ENCODE measurements at places on chromosomes 5 and 9.
A peak's percentile ranks its signal among the peaks of the same experiment; 100 is the strongest.

DNA sequence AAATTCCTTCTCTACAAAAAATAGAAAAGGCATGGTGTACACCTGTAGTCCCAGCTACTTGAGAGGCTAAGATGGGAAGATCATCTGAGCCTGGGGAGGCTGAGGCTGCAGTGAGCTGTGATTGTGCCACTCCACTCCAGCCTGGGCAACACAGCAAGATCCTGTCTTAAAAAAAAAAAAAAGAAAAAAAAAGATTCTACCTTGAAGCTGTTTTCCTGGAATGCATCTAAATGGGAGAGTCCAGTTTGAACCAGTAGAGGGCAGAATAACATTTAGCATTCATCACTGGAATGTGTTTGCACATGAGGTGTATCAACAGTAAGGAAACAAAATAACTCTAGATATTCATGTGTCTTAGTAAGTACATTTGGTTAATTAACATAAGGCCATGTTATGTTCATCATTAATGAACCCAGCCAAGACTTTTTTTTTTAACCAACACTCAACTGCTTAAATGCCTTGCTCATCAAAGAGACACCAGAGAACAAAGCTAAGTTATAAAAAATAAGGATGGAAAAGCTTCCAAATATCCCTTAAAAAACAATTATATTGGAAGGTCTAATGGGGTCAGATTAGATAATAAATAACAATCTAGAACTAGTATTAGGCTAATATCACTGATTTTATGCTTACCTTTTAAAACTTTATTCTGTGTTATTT lies 16.1 kb downstream of the IFNE start:
- DNase-seq = peak; percentile 45

DNA sequence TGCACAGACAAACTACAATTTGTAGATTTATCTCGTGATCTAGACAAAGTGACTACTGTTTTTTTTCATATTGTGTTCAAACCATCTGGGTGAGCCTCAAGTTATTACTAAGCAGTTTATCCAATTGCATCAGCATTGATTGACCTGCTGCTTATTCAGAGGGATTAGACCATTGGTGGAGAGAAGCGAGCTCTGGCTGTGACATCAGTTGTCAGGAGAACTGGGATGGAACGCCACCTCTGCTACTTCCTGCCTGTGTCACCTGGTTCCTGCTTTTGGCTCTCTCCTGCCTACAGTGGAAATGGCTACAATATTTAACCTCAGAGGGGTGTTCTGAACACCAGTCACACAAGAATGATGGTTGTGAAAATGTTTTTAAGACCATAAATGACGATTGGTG lies 12.1 kb downstream of the NR4A3 start:
- DNase-seq = no peak

GRCh38 chr5:119814655-119815054 lies 185.3 kb downstream of the FAM170A start:
- no peak for DNase-seq

- peak; percentile 73 for DNase-seq
Observed at GRCh38 chr5:34053133-34053532, 10.1 kb upstream of the C1QTNF3 start.

GRCh38 chr5:134564396-134564795 lies 38.9 kb downstream of the JADE2 start:
- no peak for DNase-seq

- peak; percentile 58 for DNase-seq
Observed at GRCh38 chr9:77751341-77752091, 103.4 kb upstream of the GNA14 start.

- no peak for DNase-seq
Observed at GRCh38 chr9:89491694-89492093, 6.2 kb downstream of the SEMA4D start.

- no peak for DNase-seq
Observed at GRCh38 chr5:131463656-131464055, 171.4 kb downstream of the RAPGEF6 start.

- DNase-seq = no peak
Observed at GRCh38 chr5:171639966-171640365, 145.7 kb upstream of the SMIM23 start.

- no peak for DNase-seq
Observed at GRCh38 chr9:79687131-79687447, 115.3 kb downstream of the TLE4 start.

DNA sequence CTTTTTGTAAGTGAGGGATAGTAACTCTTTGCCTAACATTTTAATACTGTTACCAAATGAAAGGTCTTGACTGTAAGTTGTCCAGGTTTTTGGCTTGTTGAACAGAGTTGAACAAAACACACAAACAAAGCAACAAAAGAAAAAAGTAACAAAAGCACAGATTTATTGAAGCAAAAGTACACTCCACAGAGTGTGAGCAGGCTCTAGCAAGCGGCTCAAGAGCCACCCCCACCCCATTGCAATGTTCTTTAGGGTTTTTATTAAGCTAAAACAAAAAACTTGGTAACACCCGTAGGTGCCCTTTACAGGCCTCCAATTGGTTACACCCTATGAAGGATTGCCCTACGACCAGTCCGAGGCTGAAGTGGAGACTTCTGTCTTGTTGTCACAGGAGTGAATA lies 197.4 kb upstream of the MAP3K1 start:
- no peak for DNase-seq

DNA sequence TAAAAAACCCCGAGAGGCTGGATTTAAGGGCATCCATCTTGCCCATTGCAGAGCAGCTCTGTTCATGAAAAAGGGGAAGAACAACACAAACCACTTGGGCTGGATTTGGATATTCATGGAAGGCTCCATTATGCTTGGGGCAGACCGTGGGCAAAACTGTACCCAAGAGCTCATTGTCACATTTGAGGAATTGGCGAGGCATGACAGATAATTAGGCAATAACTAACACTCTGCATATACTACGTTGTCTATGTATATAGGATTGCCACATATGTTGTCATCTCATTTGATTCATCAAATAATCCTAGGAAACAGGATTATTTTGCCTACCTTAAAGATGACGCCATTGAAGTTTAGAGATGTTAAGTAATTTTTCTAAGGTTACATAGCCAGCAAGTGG lies 255.4 kb downstream of the SMARCA2 start:
- no peak for DNase-seq

DNA sequence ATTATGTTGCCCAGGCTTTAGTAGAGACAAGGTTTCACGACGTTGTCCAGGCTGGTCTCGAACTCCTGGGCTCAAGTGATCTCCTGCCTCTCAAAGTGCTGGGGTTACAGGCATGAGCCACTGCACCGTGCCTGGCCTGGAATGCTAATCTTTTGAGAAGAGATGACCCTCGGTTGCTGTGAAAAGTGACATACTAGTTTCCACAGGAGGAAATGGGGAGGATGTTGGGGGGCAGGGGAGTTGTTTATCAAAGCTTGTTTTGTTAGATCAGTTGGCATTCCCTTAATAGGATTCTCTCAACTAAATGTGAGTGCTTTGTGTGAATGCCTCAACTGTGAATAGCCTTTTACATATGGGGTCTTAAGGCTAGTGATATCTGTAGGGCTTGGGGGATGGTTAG lies 16.4 kb upstream of the MATR3 start:
- DNase-seq = no peak

- DNase-seq = no peak
Observed at GRCh38 chr5:122112063-122112462, 17.3 kb upstream of the ZNF474 start.

- DNase-seq = peak; percentile 21
Observed at GRCh38 chr9:128007566-128008138, 26.9 kb upstream of the EEIG1 start.

DNA sequence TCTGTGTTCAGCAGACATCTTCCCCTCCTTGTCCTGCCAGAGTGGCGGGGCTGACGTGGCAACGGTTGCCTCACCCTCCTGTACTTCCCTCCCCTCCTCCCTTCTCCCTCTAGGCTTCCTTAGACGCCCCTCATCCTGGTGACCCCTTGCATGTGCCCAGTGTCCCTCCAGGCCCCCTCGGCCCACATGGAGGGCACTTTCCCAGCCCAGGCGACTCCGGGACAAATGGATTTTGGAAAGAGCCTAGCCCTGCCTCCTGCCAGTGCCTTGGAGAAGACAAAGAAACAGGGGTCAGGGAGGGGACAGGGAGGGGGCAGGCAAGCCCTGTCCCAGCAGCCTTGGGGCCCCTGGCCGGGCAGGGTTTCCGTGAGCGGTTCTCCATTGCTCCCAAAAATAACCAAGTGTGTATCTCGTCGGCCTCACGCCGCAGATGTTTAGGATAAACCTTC lies 38.3 kb upstream of the NEURL1B start:
- DNase-seq = no peak

DNA sequence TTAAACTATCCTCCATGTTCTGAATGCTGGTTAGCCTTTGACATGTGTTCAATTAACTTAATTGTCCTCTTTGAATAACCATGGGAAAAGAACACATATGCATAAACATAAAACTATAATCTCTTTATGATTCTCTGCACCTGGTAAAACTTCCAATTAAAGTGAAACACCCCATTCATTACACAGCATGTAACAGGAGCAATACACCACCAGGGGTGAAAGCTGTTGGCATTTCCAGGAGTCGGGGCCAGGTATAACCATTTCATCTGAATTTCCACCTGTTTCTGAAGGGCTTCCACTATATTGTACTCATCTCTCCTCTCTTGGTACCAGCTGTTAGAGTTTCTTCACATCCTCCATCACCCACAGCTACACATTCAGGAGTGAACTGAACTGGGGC lies 303.8 kb downstream of the EDIL3 start:
- no peak for DNase-seq

DNA sequence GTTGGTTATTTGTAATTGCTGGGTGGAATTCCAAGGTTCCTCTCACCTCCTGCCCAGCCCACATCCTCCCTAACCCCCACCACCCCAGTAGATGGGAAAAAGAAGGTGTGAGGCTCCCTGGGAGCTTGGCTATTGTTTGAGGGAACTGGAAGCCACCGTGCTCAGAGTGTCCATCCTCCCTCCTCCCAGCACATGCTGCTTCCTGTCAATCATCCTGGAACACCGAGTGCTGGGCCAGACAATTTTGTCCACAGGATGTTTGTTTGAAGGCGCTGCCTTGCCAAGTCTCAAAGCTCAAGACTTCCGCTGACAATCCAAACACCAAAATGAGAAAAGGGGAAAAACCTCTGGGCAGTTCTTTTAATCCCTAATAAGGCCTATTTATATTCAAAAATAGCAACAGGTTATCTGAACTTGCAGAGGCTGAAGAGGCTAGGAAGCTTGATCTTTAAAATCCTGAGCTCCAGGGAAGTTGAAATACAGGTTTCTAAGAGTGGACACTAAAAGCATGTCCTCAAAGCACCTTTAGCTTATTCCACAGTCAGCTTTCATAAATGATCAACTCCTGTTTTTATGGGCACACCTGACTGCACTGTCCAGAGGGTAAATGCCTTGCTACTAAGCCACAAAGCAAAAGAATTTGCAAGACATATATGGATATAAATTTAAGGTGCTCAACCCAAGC lies 286.7 kb downstream of the NFIB start:
- DNase-seq = no peak

GRCh38 chr9:135290566-135290965 lies 189.0 kb upstream of the PPP1R26 start:
- no peak for DNase-seq

DNA sequence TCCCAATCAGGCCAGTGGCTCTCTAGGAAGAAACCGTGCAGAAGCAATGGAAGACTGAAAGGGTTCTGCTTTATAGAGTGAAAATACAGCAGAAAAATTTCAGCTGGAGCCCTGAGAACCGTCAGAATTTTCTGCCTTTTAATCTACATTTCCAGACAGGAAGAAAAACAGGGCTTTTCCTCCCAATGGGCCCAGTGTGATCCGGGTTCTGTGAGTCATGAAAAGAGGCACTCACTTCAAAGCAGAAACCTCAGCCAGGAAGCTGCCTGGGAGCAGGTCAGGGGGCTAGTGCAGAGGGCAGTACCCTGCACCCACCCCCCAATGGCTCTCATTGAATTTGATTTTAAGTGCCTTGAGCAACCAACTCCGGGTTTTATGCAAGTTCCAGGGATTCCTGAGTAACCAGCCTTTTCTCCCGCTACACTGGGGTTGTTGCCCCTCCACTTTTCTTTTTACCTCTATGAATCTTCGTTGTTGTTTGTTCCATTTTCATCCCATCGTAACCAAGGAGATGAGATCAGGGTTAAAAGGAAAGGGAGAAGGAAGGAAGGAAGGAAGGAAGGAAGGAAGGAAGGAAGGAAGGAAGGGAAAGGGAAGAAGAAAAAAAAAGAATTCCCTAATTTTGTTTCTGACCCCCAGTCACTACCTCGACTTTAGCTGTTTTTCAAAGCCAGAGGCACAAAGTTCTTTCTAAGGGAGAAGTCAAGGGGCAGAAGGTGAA lies 1.3 kb downstream of the BARHL1 start:
- DNase-seq = no peak

DNA sequence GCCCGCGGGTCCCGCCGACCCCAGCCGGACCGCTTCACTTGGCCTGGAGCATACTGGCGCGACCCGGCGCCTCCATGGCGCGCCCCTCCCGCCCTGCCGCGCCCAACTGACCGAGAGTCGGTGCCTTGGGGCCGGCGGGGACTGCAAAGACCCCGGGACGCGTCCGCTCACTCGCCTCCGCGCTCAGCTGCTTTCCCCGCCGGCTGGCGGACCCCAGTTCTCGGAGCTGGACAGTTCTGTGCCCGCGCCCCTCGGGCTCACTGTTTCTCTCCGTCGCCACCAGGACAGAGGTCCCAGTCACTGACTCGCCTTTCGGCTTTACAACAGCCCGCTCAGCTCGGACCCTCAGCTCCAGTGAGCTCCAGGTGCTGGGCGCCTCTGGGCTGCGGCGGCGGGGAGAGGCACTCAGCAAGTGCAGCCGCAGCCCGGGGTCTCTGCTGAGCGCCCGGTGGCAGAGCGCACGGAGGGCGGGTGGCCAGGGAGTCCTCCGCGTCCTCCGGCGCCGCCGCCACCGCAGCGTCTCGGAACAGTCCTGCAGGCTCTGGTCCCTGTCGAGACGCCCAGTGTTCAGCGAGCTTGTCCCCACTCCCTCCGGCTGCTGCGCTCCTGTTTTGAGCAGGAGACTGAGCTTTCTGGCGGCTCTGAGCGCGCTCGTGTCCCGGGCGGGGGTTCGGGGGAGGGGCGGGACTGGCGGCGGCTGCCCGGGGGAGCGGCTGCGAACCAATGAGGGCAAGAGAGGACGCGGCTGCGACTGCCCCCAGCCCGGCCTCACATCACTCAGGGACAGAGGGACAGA lies at the start of gene SMIM32:
Gene SMIM32, minus strand, starts transcription at position 637 of the 796 bp plus-strand sequence. CDS start 638 bp downstream, outside the sequence.
- DNase-seq = no peak

DNA sequence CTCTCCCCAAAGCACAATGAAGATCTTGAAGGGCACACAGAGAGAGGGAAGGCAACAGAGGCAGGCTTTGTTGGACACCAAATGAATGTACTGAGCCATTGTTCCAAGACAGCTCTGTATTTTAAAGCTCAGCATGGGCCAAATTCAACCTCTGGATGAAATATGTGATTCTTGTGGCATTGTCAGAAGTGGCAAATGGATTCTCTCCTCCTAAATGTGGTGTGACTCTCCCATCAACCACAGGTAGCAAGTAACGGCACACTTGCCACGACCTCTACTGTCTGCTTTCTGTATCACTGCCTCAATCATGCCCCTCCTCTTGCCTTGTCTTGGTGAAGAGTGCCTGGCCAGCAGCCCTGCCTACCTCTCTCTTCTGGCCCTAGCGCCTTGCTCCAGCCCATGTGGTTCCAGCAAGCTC lies 6.1 kb upstream of the MOB3B start:
- no peak for DNase-seq

Data from GM04504 (cell line).